ENCODE measurements at places on chromosomes 7 and 10. TPM values are rescaled to one million over a fixed set of nuclear protein-coding genes. Genes with fewer than 3 reads are reported as not detected.

DNA sequence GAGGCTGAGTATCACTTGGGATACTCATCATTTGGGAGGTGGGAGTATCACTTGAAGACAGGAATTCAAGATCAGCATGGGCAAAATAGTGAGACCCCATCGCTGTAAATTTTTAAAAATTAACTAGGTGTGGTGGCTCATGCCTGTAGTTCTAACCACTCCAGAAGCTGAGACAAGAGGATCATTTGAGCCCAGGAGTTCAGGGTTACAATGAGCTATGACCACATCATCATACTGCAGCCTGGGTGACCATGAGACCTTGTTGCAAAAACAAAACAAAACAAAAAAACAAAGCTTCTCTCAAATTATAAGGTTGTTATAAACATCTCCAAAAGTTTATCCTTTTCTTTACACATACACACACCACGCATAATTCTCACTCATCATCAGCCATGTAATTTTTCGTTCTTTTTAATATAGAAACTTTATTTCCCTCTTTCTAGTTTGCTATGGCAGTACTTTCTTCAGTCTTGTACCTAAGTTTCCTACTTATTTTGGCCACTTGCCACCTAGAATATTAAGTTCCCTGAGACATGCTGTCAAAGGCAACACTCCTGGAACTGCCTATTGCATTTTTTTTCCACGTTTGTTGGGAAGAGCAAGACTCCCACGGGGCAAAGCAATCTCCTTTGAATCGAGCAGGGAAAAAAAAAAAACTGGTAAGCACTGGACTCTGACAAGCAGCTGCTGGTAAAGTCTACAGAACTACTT is 37.1 kb downstream of the SKIDA1 start:
- DNase-seq, result no peak

DNA sequence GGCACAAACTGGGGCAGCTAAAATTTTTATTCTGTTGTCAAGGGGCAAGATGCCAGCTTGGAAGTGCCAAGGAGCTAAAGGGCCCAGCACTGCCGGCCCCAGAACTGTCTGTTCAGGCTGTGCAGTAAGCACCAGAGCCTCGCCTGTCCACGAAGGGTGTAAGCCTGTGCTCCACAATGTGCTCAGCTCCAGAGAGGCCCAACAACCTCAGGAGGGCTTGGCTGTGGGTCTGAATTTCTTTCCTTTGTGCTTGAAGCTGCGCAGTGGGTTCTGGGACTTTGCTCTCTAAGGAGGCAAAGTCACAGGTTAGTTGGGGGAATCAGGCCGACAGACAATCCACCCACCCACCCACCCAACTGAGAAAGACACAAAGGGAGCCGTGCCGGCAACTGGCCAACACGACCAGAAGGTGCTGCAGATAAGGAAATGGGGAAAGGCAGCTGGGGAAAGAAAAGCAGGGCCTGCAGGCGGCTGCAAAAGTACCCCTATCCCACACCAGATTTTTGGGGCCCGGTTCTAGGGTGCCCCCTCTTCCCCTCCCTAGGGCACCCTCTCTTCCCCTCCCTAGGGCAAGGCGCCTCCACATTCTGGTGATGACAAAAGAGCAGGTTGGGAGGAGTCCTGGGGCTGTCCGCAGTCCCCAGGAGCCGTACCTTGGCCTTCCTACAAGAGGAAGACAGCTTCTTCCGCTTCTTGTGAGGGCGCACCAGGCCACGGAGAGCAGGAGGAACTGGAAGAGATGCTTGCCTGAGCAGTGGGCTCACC is 7.7 kb downstream of the DDX56 start:
- DNase-seq, result no peak

DNA sequence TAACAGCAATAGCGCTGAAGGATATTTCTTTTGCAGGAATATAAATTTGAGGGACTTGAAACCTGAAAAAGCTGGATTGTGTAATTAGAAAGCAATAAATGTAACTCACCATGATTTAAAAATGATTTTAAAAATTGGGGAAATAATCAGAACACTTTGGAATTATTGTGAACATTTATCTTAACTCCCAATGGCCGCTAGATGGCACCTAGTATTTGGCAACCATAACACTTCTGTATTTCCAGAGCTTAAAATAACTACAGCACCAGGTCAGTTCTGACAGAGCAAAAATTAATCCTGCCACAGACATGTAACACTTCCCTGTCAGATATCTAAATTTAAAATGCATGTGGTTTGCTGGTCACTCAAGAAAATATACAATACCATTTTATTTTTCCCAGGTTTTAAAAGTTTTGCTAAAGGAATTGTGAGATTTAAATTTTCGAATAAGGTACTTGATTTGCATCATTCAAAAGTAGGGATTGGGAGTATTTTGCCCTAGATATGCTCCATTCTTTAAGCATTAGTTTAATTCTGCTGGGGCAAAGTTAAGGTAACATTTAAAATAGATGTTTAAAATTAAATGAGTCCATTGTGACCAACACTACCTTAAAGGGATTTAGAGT is 144.5 kb downstream of the PPP1R3A start:
- peak; percentile 62 for DNase-seq

DNA sequence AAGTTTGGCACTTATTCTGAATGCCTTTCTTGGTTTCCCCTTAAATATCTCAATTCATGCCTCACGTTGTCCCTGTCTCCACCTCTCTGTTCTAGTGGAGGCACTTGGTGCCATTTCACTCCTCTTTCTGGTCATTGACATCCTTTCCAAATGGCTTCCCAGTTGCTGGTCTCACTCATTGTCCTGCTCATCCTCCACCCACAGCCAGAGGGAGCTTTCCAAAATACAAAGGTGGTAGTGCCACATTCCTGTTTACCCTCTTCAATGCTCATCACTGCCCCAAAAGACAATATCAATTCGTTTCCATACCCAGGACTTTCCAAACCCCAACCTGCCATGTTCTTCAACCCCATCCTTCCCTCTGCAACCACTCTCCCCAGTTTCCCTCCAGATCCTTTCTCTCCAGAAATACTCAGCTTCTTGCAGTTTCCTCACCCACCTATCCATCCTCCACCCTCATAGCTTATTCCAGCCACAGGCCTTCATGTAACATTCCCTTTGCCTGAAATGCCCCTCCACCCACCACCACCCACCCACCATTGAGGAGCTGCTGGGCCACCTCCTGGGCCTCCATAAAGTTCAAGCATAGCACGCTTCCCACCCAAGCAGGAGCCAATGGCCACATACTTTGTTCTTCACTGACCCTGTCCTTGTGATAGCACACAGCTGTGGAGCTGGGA is 63.1 kb upstream of the ADRB1 start:
- no peak for DNase-seq

DNA sequence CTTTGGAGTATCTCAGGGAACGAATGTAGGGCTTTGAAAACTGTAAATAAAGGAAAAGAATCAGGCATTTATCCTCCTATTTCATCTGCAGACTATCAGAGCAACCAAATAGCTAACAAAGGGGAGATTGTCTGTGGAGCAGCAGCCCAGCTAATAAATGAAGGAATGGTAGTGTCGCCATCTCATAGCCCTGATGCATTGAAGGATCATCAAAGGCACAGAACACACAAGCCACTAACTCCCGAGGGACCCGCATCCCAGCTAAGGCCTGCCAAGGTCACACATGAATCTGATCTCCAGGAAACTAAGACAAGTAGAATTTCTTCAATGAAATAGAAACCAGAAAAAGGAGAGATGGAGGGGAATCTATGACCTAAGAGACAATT is 38.2 kb downstream of the CALML5 start:
- no peak for DNase-seq

EBLN1 gene
- not detected for total RNA-seq

ACSM6 gene
- not detected for total RNA-seq

NUTM2B gene
- total RNA-seq, result under 0.01 TPM

GRCh38 chr7:87199700-87200450 is 19.7 kb downstream of the TMEM243 start:
- no peak for DNase-seq

DNA sequence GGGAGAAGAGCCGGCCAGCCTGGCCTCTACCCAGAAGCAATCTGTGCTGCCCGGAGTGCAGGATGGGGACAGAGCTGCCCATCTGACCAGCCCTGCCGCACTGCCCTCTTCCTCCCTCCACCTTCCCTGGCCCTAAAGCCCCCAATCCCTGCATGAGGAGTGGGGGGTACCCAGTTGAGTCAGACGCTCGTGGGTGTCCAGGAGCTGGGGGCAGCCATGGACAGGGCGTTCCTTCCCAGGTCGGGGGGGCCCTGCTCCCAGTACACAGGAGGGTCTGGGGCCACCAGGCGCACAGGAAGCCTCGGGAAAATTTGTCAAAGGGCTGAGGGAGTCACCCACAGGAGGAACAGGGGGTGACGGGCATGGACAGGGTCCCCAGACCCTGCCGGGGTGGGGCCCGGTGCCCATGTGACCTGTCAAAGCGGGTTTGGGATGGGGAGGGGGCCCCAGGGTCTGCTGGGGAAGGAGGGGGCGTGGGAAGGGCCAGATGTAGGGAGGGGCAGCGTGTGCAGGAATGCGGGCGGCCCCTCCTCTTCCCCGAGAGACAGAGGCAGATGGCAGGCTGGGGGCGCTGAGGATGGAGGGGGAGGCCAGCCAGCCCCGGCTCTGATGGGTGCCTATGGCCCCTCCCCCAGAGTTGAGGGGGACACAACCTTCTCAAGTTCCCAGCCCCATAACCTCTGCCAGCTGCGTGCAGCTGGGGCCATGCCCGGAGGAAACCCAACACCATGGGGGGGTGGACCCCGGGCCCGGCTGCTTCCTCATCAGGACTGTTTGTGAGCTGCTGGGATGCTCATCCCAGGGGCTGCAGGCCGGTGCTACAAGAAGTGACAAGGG is 21.5 kb upstream of the GRIFIN start:
- no peak for DNase-seq

PWWP2B gene
- 1.9 TPM for total RNA-seq

LBX1 gene
- not detected for total RNA-seq

CALHM1 gene
- not detected for total RNA-seq

TRPV5 gene
- not detected for total RNA-seq

DNA sequence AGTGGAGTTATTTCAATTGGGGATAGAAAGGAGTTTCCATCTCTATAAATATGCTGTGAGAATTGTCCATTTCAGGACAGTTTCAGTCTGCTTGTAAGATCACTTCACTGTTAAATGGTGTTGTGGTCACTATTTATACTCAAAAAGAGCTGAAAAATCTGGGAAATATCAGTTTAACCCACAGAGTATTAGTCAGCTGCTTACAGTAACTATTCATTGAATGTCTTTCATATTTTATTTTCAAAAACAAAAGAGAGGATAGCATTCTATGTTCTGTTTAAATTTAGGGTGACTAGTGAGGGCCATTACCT is 85.4 kb upstream of the PLXDC2 start:
- peak; percentile 45 for DNase-seq

DNA sequence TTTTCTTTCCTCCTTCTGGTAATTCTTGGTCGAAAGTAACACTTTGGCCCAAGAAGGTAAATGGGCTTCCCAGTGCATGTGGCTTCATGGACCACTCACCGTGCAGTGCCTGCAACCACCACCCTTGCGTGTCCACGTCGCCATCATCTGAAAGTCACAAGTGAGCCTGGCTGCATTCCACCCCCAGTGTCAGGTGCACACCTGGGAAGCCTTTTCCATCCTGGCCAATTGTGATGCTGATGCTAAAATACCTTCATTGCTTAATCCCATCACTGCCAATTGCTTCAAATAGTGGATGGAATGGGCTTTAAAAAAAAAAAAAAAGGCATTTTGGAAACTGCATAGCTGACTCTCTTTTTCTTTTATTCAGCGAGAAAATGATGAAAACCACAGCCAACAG is 228.9 kb downstream of the ARHGAP21 start:
- DNase-seq, result no peak

GNG11 gene
- 6.1 TPM for total RNA-seq

DNA sequence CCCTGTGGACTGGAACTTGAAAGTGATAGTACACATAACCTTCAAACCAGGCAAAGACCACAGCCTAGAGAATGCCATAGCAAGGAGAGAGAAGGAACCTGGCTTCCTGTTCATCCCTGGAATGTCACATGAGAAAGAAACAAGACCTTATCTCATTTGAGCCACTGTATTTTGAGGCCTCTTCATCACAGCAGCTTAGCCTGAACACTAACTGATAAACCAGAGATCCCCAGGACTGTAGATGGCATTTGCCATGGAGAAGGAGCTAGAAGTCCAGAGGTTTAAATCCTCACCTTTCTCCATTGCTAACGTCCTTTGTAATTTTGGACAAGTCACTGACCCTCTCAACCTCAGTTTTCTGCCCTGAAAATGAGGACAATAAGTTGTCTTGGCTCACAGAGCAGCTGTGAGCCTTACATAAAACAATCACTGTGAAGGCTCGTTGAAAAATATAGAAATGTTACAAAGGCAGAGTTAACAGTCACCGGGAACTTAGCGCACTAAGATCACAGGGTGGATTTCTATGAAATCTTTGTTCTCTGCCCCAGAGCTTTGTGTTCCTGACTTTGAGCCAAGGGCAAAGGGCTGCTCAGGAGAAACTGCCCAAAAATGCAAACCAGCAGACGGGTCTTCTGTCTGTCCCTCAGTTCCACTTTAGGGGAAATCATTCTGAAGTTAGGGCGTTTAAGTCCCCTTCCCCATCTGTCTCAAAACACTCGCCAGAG is 197.0 kb downstream of the USP6NL start:
- no peak for DNase-seq

CFAP58 gene
- 0.83 TPM for total RNA-seq

Data from IMR-90 (cell line).